ENCODE measurements at places on chromosomes 5 and 9. TPM values are rescaled to one million over a fixed set of nuclear protein-coding genes. Genes with fewer than 3 reads are reported as not detected.

Gene MRPL22
- total RNA-seq = 79.1 TPM

Gene ELOVL7
- 0.40 TPM for total RNA-seq

Gene MEF2C
- 51.4 TPM for total RNA-seq

DNA sequence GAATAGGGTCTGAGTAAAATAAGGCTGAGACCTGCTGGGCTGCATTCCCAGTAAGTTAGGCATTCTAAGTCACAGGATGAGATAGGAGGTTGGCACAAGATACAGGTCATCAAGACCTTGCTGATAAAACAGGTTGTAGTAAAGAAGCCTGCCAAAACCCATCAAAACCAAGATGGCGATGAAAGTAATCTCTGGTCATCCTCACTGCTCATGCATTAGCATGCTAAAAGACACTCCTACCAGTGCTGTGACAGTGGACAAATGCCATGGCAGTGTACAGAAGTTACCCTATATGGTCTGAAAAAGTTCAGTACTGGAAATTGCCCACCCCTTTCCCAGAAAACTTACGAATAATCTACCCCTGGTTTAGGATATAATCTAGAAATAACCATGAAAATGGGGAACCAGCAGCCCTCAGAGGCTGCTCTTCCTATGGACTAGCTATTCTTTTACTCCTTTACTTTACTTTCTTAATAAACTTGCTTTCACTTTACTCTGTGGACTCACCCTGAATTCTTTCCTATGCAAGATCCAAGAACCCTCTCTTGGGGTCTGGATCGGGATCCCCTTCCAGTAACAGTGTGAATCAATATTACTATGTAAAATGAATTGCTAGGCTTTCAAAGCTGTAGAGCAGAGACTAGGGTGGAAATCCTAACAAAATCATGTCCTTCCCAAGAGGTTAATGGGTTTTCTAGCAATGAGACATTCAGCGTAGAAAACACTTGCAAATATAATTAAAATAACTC lies 257.8 kb downstream of the KIAA0825 start:
- DNase-seq = no peak

DNA sequence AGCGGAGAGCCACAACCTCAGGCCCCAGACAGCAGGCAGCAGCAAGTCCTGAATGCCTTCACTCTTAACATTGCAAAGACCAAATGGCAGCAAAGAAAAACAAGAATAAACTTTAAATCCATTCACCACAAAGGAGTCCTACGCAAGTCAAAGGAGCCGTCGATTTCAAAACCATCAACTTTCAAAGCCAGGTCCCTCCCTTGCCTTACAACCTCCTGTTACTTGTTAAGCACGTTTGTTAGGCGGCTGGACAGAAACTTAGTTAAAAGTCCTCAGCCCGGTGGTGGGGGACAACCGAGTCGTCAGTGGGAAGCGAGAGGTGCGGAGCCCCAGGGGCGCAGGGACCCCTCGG lies 938 bp downstream of the LPAR1 start:
- DNase-seq = no peak

GRCh38 chr9:20506099-20506900 lies 116.0 kb downstream of the MLLT3 start:
- no peak for DNase-seq

DNA sequence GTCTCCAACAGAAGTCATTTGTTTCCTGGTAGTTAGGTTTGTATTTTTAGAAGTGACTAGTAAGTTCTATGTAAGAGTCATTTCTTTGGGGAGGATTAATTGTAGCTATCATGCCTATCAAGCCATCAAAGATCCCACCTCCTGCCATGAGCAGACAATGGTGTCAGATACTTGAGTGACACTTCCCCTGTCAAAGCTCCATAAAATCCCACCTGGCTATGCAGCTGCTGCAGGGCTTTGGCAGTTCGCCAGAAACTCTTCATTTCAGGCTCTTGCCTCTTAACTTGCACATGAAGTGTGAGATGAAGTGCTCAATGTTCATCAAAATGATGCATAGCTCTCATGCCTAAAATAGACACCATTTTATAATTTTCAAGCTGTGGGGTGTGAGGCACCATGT lies 312.1 kb downstream of the CDH12 start:
- DNase-seq = no peak

- DNase-seq = no peak
These were observed 9.6 kb upstream of the PAPPA start for GRCh38 chr9:116144038-116144437.

All from left ventricle myocardium superior (tissue), 1 donor.